Lower leg skin (tissue), 4 donors: ENCODE measurements at places on chromosomes 11 and 22.

- DNase-seq, result peak; percentile 49
Observed at GRCh38 chr22:26318975-26319374, 110.1 kb upstream of the ASPHD2 start.

GRCh38 chr11:121081321-121081720 lies 19.7 kb upstream of the TECTA start:
- DNase-seq, result no peak

GRCh38 chr22:49205483-49205800 lies 622.2 kb downstream of the BRD1 start:
- peak; percentile 68 for DNase-seq

- DNase-seq, result no peak
Observed at GRCh38 chr11:77710358-77710757, 72.8 kb upstream of the CLNS1A start.

DNA sequence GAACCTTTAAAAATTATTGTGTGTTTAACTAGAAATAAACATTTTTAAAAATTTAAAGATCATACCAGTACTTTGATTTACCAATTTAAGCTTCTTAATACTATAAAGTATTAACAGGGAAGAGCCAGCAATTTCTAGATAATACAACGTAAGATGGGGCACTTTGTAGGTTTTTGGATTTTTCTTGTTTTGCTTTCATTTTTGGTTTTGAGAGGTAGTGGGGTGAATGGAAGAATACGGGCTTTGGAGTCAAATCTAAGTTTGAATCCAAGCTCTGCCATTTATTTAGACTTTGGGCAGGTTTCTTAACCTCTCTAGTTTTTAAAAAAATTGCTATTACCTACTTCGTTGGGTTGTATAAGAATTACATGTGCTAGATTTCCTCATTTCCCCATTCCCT lies 44.9 kb downstream of the CSTPP1 start:
- no peak for DNase-seq

- DNase-seq, result no peak
Observed at GRCh38 chr11:119793335-119793984, 64.5 kb upstream of the NECTIN1 start.

DNA sequence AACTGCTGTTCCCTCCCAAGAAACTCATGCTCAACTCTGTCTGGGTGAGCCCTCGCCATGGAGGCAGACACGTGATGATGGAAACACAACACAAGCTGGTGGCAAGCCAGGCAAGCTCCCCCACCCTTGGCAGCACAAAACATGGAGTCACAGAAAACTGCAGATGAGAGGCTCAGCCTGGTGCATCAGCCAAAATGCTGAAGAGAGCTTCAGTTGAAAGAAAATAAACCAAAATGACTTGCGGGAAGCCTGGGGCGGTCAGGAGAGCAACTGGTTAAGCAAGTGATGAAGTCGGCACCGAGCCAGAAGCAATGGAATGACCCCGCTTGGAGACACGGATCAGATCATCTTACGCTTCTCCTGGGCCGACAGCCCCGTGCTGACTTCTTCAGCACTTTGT lies 68.3 kb downstream of the C11orf58 start:
- peak; percentile 86 for DNase-seq

DNA sequence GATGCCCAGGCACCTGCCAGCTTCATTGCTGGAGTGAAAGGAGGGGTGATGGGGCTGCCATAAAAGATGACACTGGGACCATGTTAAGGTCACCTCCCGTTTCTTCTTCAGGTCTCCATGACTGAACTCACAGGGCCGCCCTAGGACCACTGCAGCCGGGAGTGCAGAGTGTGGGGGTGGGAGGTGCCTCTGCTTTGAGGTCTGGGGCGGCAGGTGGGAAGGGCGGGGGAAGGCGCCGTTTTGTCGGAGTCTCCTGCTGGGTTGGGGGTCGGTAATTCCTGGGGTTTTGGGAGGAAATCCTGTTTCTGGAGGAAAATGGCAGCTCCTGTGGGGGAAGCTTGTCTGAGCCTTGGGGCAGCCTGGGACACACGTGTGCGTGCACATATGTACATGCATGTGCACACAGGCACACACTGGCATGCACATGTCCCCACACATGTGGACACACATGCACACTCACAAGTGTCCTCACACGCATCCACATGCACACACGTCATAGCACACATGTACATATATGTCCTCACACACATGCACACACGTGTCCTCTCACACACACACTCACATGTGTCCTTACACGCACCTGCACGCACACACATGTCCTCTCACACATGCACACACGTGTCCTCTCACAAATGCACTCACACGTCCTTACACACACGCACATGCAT lies 990.9 kb downstream of the BRD1 start:
- no peak for DNase-seq

DNA sequence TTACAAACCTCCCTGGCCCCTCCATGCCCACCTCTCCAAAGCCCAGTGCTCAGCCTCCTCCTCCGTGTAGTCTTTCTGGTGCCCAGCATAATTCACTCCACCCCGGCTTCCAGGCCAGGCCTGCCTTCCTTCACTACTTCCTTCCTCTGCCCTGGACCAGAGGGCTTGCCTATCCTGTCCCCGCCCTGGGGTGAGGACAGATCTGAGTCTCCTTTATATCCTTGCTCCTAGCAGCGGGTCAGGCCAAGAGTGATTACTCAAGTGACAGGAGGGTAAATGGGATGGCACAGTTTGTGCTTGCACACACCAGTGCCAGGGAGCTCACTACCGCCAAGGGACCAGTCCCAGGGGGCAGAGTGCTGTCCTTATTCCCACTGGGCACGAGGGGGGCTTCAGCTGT lies 48.0 kb downstream of the SCUBE1 start:
- DNase-seq, result no peak

DNA sequence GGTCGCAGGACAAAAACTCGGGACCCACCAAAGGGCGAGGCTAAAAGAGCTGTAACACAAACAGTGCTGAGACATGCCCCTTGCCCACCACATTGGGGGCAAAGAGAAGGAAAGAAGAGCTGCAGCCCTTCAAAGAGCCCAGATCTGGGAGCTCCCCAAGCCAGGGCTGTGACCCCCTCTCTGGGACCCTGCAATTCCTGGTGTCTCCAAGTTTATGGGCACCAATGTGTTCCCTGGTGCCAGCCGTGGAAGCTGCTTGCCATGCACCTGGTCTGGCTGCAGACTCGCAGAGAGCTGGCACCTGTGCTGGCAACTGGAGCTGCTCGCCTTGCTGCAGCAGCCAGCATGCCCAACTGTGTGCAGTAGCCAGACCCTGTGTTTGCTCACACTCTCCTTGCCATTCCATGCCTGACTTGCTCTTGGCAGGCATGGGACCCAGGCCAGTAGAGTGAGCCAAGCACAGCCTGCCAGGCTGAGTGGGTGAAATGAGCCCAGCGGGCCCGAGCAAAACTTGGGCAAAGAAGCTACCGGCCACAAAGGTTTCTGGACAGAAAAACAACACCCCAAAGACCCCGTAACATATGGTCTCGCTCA lies 16.0 kb downstream of the RRP8 start:
- no peak for DNase-seq

DNA sequence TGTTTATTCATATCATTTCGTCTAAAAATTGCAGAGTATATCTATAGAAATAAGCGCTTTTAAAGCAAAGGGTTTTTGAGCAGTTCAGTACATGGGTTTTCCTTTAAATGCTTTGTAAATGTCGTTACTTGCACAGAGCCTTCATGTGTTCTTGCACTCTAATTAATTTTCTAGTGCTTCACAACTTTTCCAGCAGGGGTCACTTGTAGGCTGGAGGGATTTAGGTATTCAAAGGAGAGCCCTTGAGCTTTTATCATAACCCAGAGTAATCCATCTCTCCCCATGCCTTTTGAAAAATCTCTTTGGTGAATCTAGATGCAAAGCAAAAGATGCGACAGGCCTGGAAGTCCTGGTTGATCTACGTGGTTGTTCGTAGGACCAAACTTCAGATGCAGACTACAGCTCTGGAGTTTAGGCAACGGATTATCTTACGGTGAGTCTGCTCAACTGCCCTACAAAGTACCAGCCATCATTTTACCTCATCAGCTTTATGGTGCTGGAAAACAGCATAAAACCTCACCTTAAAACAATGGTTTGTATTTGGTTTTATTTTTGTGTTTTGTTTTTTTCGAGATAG lies 60.4 kb downstream of the SFI1 start:
- no peak for DNase-seq

- no peak for DNase-seq
Observed at GRCh38 chr11:92550411-92550810, 325.8 kb downstream of the FAT3 start.

- DNase-seq, result no peak
Observed at GRCh38 chr22:44116755-44117684, 63.7 kb upstream of the PARVG start.

- peak; percentile 15 for DNase-seq
Observed at GRCh38 chr11:45593992-45594391, 71.4 kb downstream of the CHST1 start.

DNA sequence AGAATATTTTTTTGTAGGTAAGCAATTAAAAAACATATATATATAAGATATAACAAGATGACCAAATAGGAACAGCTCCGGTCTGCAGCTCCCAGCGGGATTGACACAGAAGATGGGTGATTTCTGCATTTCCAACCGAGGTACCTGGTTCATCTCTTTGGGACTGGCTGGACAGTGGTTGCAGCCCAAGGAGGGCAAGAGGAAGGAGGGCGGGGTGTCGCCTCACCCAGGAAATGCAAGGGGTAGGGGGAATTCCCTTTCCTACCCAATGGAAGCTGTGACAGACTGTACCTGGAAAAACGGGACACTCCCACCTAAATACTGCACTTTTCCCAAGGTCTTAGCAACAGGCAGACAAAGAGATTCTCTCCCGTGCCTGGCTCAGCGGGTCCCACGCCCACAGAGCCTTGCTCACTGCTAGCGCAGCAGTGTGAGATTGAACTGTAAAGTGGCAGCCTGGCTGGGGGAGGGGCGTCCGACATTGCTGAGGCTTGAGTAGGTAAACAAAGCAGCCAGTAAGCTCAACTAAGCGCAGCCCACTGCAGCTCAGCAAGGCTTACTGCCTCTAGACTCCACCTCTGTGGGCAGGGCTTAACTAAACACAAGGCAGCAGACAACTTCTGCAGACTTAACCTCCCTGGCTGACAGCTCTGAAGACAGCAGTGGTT lies 163.8 kb downstream of the CWF19L2 start:
- no peak for DNase-seq

DNA sequence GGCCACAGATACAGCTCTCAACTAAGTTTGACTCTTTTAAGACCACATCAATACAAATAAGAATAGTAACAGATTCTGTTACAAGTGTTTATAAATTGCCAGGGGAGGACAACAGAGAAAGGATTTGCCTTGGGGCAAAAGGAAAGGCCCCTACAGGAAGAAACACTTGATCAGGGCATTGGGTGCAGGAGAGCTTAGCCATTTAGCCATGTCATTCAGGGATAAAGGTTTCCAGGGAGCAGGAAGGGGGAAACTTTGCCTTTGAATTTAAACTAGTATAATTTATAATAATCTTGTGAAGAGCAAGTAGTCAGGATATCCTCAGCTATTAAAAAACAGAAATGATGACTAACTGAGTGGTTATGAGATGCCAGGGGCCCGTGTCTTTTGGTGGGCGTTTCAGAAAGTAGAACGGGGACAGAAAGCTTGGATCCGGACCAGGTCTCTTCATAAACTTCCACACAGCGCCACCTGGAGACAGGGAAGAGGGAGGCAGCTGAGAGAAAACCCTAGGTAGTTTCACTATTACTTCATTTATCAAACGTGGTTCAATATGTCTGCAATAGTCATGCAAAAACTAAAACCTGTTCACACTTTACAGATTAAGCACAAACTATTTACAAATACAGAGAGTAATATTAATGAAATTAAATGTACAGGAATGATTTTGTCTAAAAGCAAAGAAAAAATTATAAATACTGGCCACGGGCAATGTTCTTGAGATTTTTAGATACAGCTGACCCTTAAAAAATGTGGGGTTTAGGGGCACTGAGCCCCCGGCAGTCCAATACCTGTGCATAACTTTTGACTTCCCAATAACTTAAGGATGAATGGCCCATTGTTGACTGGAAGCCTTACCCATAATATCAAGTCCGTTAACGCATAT lies 11.0 kb upstream of the SLC5A4 start:
- peak; percentile 67 for DNase-seq

DNA sequence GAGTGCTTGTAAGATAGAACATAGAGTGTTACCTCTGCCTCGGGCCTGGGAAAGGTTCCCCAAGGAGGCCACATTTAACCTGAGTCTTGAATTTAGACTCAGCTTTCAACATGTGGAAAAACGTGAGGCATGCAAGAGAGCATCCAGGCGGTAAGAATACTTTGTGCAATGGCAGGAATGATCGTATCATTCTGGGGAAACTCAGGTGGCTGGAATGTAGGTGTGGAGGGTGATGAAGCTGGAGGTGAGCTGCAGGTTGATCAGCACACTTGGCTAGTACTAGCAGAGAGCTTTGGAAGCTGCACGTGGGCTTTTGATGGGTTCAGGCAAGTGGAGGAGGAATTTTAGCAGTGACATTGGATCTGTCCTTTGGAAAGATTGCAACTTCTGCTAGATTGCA lies 270.3 kb upstream of the RAG2 start:
- DNase-seq, result no peak

- no peak for DNase-seq
Observed at GRCh38 chr11:67486481-67487195, 3.8 kb downstream of the AIP start.

DNA sequence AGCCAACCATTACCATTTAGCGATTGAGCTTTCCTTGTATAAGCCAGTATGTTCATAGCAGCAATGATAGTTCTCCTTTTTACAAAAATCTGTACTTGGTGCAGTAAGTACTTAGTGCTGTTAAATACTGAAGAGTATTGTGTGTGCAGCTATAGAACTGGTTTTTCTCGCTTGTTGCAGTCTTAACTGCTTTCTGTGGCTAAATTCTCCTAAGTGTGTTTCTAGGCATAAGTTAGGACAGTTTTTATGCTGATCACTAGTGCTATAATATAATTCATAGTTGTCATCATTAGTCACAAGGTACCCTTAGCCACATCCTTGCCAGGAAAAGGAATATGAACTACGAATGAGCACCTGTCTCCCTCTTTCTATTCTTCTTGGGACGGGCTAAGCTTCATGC lies 107.7 kb downstream of the GRAMD1B start:
- no peak for DNase-seq

- DNase-seq, result no peak
Observed at GRCh38 chr11:112005422-112006094, 19.6 kb upstream of the DLAT start.

GRCh38 chr22:50072167-50072555 lies 13.1 kb downstream of the MLC1 start:
- DNase-seq, result no peak

- DNase-seq, result no peak
Observed at GRCh38 chr11:134041791-134042696, 26.8 kb upstream of the JAM3 start.

GRCh38 chr22:45562537-45563361 lies 60.1 kb downstream of the FBLN1 start:
- no peak for DNase-seq

DNA sequence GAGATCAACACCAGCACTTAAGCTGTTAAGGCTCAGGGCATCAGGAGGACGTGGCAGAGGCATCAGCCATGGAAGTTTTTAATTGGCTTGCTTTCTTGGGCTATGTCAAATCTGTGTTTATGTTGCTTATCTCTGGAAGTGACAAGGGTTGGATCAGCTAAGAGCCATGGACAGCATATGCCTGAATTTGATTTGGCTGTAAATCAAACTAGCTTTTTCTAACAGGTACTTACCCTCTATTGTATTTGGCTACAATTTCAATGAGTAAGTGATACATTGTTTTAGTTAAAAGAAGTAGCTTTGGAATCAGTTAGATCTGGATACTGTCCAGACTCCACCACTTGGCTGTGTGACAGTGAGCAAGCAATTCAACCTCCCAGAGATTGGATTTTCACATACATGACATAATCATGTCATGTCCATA lies 936.6 kb downstream of the OPCML start:
- no peak for DNase-seq
